Activated effector memory CD4-positive, alpha-beta T cell treated with Interleukin-2 at 50 U/mL for 16 hours (primary cell): ENCODE measurements at places on chromosomes 5 and 9.

- no peak for DNase-seq
These were observed 43.6 kb downstream of the CCDC192 start for GRCh38 chr5:127746756-127747155.

- DNase-seq = no peak
These were observed 288.9 kb downstream of the RAB3C start for GRCh38 chr5:58871648-58872242.

GRCh38 chr5:43041669-43042175 is 1.6 kb upstream of the ANXA2R start:
- no peak for DNase-seq

GRCh38 chr5:113680534-113680933 is 167.0 kb downstream of the YTHDC2 start:
- DNase-seq = no peak

- DNase-seq = no peak
These were observed 46.1 kb downstream of the ENC1 start for GRCh38 chr5:74594137-74595040.

GRCh38 chr5:78753093-78753531 is 104.5 kb upstream of the LHFPL2 start:
- DNase-seq = no peak

- DNase-seq = no peak
These were observed 56.3 kb downstream of the SPTLC1 start for GRCh38 chr9:92058723-92059444.

- no peak for DNase-seq
These were observed 11.7 kb upstream of the IFNA5 start for GRCh38 chr9:21316860-21317259.
